Renal cortical epithelial cell (primary cell): ENCODE measurements at places on chromosomes 11 and 22. TPM values are rescaled to one million over a fixed set of nuclear protein-coding genes. Genes with fewer than 3 reads are reported as not detected.

GRCh38 chr11:132943357-132943705 lies 589.0 kb downstream of the OPCML start:
- no peak for DNase-seq

GRCh38 chr11:69352166-69352565 lies 58.2 kb downstream of the MYEOV start:
- no peak for DNase-seq

GRCh38 chr11:73034777-73035176 lies 107.3 kb downstream of the FCHSD2 start:
- no peak for DNase-seq

- peak; percentile 18 for DNase-seq
Observed at GRCh38 chr11:49208006-49208721, at the start of gene FOLH1. TSS of gene FOLH1 (minus strand) at chr11:49208602. CDS start at chr11:49208409, 193 bp downstream.

DNA sequence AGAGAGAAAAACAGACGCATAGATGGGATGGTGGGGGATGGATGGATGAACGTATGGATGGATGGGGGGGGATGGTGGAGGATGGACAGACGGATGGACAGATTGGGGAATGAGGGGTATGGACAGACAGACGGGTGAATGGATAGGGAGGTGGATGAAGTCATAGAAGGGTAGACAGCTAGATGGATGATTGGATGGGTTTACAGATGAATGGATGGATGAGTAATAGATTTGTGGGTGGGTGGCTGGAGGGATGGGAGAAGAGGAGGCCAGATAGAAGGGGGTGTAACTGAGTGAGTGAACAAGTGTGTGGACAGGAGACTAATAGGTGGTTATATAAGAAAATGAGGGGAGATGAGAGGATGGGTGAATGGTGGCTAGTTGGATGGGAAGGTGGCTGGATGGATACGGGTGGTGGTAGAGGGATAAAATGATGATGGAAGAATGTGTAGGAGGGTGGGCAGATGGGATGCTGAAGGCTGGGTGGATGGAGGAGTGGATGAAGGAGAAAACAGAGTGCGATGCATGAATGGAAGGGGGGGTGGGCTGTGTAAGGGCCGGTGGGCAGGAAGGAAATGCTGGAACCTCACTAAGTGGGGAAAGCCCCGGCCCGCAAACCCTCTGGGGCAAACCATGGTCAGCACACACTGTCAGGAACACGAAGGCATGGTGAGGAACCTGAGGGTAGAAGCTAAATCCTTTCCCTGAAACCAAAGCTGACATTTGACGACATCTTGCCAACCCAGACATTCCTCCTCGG lies 21.6 kb downstream of the ARVCF start:
- DNase-seq, result no peak

- DNase-seq, result peak; percentile 54
Observed at GRCh38 chr11:99934008-99934407, 753.1 kb upstream of the ARHGAP42 start.

DNA sequence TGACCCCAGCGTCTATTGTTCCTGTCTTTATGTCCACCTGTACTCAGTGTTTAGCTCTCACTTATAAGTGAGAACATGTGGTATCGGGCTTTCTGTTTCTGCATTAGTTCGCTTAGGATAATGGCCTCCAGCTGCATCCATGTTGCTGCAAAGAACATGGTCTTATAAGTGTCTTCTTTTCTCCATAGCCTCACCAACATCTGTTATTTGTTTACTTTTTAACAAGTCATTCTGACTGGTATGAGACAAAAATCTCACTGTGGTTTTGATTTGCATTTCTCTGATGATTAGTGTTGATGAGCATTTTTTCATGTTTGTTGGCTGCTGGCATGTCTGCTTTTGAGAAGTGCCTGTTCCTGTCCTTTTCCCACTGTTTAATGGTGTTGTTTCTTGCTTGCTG lies 21.7 kb upstream of the SLN start:
- no peak for DNase-seq

- no peak for DNase-seq
Observed at GRCh38 chr11:24828938-24829605, 332.2 kb downstream of the LUZP2 start.

- no peak for DNase-seq
Observed at GRCh38 chr11:24615451-24616160, 118.8 kb downstream of the LUZP2 start.

GRCh38 chr11:112616327-112617097 lies 344.7 kb upstream of the NCAM1 start:
- DNase-seq, result no peak

GRCh38 chr11:117582433-117582832 lies 214.6 kb downstream of the DSCAML1 start:
- DNase-seq, result no peak

DNA sequence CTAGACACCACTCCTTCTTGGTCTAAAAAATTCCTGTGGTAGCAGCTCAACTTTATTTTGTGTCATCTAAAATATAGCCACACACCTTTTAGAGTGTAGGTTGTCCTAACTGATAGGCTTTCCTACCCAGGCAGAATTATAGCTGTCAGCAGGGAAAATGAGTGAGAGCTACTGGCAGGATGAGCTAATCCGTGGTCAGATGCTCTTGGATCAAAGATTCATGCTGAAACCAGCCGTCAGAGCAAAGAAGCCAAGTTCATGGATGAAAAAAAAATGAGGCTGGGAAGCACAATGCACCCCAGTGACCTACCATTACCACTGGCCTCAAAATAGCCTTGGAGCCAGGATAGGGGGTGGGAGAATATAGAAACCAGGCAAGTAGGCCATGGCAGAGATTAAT lies 113.1 kb upstream of the BLID start:
- DNase-seq, result no peak

GRCh38 chr22:48751539-48752437 lies 1075.9 kb downstream of the BRD1 start:
- no peak for DNase-seq

DNA sequence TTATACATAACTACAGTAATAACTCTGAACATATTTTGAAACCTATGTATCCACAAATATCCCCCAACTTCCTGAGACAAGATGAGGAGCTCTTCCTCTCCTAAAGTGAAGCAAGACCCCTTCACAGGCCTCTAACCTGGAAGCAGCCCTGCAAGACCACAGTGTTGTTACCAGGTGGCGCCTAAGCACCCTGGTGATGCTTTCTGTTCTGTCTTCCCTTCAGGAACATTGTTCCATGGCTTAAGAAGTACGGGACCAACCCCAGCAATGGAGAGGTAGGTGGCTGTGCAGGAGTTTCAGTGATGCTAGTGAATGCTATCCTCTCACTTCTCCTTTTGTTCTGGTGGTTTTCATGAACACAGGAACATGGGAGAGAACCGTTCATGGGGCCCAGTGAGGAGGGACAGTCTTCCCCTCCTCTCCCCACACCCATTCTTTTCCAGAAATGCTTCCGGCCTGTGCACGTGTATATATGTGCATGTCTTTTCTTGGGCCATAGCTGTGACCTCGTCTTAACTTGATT lies 6.4 kb downstream of the PPIL2 start:
- DNase-seq, result no peak

DNA sequence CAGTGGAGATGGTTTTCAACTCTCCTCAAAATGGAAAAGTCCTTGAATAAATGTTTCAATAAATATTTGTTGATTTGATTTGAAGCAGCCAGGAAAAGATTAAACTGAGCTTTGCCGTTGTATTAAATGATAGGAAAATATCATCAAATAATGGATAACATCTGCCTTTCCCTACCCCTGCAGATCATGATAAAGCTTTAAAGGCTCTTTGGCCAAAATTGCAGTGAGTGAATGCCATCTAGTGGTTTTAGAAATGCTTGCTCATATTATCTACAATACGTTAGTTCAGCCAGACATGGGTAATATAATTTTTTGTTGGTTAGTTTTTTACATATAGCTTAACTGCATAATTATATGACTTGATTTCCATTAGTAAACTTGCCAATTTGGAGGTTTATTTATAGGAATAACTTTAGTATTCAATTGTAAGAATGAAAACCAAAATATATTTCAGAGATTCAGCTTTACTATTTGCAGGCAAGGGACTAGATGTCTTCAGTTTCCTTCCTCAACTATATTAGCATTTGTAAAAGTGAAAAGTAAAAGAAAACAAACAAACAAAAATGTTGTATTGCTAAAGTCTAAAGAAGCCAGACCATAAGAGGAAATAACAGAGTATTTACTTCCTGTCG lies 159.2 kb downstream of the MSANTD4 start:
- peak; percentile 56 for DNase-seq

- no peak for DNase-seq
Observed at GRCh38 chr11:94218372-94218771, 86.0 kb upstream of the IZUMO1R start.

GRCh38 chr11:82718307-82718706 lies 15.4 kb downstream of the FAM181B start:
- DNase-seq, result peak; percentile 46

- DNase-seq, result no peak
Observed at GRCh38 chr22:27224485-27225374, 567.3 kb downstream of the MIAT start.

DNA sequence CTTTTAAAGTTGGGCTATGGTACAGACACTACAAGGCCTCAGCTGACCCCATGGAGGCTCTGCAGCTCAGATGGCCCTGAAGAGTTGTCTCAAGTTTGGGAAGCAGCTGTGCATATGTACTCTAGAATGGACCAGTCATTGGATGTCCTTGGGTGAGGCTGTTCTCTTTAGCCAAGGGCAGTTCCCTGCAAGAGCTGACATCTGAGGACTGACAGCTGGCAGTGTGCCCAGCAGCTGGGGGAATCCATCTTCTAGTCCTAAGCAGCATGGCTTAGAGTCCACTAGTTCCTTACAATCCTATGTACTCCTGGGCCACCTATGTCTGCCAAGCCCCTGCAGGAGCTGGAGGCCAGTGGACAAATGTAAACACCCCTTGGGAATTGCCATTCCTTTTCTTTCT lies 76.5 kb downstream of the C11orf91 start:
- DNase-seq, result no peak

DNA sequence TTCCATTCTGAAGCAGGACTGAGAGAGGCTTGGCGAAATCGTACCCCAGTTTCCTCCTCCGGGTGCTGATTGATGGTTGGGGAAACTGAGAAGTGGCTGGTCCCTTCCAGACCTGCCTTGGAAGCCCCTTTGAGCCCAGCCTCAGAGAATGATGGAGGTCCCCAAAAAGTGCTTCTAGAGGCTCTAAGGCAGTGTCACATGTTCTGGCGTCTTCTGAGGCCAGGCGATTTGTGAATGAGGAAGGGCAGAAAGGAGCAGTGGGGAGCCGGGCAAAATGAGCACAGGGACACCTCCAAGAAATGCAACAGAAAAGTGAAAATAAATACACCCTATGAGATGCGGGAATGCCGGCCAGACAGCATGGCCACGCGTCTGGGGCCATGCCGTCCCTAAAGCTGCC lies 1.0 kb upstream of the LIF start:
- DNase-seq, result no peak

GRCh38 chr11:128796270-128796669 lies 70.8 kb downstream of the KCNJ1 start:
- DNase-seq, result no peak

DNA sequence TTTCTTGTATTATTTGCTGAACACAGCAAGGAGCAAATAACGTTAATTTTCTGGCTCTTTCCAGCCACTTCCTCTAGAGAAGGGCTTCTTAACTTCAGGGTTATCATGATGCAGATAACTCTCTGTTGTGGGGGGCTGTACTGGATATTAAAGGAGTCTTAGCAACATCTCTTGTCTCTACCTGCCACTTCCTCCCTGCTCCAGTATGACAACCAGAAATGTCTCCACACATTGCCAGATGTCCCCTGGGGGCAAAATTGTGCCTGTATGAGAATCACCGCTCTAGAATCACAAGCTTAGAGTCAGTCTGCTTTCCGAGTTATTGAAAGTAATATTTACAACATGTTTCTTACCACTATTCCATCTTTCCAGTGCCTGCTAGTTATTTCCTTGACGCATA lies 6.8 kb downstream of the JRKL start:
- DNase-seq, result no peak

GRCh38 chr11:77205467-77206263 lies 77.6 kb downstream of the MYO7A start:
- DNase-seq, result no peak

GRCh38 chr11:2129699-2130366 lies 9.4 kb downstream of the IGF2 start:
- no peak for DNase-seq

- no peak for DNase-seq
Observed at GRCh38 chr11:126159719-126160344, 51.6 kb downstream of the RPUSD4 start.

GRCh38 chr11:115408036-115408921 lies 95.9 kb downstream of the CADM1 start:
- no peak for DNase-seq

- DNase-seq, result no peak
Observed at GRCh38 chr11:78651923-78652842, 77.5 kb upstream of the NARS2 start.

DNA sequence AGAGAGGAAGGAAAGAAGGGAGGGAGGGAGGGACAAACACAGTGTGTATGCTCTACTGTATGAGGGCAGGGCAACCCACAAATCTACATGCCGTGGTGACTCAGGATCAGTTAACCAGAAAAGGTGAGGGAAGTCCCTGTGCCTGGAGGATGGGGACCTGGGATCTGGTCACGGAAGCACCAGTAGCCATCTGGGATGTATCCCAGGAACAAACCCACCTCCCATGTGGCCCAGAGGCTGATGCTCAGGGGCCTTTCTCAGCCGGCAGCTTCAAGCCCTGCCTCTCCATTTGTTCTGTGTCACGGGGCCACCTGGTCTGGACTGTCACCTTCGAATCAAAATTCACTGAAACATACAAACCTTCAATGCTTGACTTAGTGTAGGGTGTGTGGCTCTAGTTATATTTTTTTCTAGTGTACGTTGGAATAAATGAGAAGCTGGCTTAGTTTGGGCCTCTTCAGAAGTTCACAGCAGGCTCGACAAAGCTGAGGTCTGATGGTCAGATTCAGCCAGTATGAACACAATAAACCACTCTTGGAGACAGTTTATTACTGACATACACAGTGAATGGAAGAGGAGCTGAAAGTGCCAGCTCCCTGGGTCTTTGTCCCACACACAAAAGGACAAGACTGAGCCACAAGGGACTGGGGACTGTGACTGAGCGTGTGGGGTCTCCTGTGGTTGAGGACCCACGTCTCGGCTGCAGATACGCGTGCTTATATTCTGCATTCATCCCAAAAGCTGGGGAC lies 23.5 kb upstream of the RTL6 start:
- DNase-seq, result no peak

The CD3D gene
- not detected in 2 replicates for total RNA-seq

The PARVG gene
- total RNA-seq, result not detected in 2 replicates

The SPI1 gene
- total RNA-seq, result not detected in 2 replicates

The TEX54 gene
- not detected in 2 replicates for total RNA-seq

The SCGB1A1 gene
- total RNA-seq, result not detected in 2 replicates

The ASCL2 gene
- total RNA-seq, result not detected in 2 replicates

The CLDN5 gene
- total RNA-seq, result 1.3 and 1.9 TPM in 2 replicates

The KMT5B gene
- 19.6 and 52.2 TPM in 2 replicates for total RNA-seq

The MISFA gene
- total RNA-seq, result not detected in 2 replicates

The MS4A2 gene
- not detected in 2 replicates for total RNA-seq

The OR10D3 gene
- not detected in 2 replicates for total RNA-seq

The KRTAP5-7 gene
- not detected in 2 replicates for total RNA-seq

The BRSK2 gene
- 0.17 and 0.30 TPM in 2 replicates for total RNA-seq

The NXPE2 gene
- total RNA-seq, result 0.05 and 0.17 TPM in 2 replicates

The OR52H1 gene
- total RNA-seq, result 0.10 TPM in 1 of 2 replicates, not detected in the other

The ACTN3 gene
- not detected in 2 replicates for total RNA-seq

The TENM4 gene
- 59.6 and 306 TPM in 2 replicates for total RNA-seq

The BTG4 gene
- total RNA-seq, result not detected in 2 replicates

The MS4A14 gene
- not detected in 2 replicates for total RNA-seq
